Activated naive CD4-positive, alpha-beta T cell treated with Interleukin-2 at 50 U/mL for 16 hours (primary cell): ENCODE measurements at places on chromosomes 1 and 21.

GRCh38 chr1:201270616-201271390 is 12.5 kb upstream of the PKP1 start:
- DNase-seq, result no peak

GRCh38 chr1:58981392-58981791 is 197.5 kb upstream of the JUN start:
- DNase-seq, result no peak

DNA sequence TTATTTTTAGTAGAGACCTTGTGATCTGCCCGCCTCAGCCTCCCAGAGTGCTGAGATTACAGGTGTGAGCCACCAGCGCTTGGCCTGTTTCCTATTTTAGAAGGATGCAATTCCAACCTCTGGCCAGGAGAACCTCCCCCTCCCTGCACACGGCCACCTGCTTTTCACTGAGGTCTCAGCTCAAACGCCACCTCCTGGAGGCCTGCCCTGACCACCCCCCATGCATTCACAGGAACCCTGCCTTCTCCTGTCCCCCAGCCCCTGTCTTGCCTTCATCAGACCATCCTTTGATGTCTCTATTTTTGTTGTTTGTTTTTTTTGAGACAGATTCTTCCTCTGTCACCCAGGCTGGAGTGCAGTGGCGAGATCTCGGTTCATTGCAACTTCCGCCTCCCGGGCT is 2.3 kb downstream of the SRM start:
- no peak for DNase-seq

DNA sequence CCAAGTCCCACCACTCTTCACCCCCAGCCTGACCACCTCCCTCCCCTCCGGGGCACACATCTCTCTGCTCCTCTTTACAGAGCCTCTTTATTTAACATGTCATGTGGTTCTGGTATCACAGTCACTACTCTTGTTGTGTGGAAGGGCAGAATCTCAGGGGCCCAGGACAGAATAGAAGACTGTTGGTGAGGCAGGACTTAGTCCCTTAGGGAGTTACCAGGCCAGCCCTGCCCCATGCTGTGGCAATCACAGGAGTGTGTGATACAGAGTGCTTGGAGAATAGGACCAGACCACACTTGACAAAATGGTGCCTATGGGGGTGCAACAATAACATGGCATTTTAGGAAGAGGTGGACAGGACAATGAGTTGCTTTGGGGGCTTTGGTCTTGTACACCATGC is 43.0 kb upstream of the CRNN start:
- no peak for DNase-seq

DNA sequence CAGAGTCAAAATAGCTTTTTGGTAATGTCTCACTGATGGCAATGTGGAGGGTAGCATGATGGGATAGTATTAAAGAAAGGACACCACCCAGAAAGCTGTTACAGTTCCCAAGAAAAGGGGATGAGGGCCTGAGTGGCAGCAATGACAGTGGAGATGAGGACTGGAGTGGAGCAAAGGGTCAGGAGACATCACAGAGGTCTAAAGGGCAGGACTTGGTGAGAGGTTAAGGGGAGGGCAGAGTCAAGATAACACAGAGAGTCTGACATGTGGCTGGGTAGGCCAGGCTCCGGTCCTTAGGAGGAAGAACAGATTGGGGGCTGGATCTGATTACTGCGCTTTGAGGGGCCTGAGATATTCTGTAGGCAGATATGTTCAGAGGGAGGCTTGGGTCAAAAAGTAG is 19.3 kb downstream of the ELF3 start:
- no peak for DNase-seq

DNA sequence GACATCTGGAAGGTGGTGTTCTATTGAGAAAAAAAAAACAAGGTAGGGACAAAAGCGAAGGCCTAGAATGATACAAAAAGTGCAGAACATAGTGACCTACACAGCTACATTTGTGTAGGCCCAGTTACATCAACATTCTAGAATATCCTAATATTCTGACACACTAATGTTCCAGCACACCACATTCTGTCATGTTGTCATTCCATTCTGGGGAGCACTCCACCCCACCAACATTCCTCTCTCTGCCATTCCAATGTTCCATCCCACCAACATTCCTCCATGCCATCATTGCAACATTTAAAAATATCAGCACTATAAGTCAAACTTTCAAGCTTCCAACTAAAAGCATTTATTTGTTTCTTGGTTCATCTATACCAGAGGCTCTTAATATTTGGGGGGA is 28.5 kb downstream of the COA7 start:
- no peak for DNase-seq

- DNase-seq, result no peak
Measured at GRCh38 chr1:213332491-213332890, 281.4 kb downstream of the RPS6KC1 start.

DNA sequence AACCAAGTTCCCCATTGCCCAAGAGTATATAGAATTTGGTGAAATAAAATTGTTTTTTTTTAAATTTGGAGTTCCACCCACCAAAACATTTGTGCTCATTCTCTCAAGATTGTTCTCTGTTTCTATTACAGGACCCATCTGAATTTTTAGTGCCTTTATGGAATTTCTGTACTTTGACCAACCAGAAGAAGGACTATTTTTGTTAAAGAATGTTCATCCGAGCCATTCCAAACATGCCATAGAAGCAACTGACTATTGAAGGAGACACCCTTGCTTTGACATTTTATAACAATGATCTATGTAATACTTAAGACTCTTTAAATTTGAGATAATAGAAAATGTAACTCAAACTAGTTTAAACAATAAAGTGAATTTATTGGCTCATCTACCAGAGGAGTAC is 655.7 kb upstream of the ADAMTS5 start:
- no peak for DNase-seq

GRCh38 chr1:47179017-47179987 is 10.5 kb downstream of the PDZK1IP1 start:
- DNase-seq, result peak; percentile 78

DNA sequence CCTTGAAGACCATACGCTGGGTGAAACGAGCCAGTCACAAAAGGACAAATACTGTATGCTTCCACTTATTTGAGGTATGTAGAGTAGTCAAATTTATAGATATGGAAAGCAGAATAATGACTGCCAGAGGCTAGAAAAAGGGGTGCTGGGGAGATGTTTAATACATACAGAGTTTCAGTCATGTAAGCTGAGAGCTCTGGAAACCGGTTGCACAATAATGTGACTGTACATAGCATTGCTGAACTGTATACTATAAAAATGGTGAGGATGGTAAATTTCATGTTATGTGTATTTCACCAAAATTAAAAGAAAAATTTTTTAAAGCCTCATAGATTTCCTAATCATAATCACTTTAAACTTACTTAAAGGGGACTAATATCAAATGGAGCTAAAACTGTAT is 110.8 kb downstream of the ZZZ3 start:
- DNase-seq, result no peak

- DNase-seq, result no peak
Measured at GRCh38 chr21:45432575-45433255, 27.8 kb downstream of the COL18A1 start.

GRCh38 chr1:167561753-167562152 is 8.2 kb upstream of the CREG1 start:
- DNase-seq, result no peak

- no peak for DNase-seq
Measured at GRCh38 chr1:247701338-247701737, 15.1 kb downstream of the OR6F1 start.

DNA sequence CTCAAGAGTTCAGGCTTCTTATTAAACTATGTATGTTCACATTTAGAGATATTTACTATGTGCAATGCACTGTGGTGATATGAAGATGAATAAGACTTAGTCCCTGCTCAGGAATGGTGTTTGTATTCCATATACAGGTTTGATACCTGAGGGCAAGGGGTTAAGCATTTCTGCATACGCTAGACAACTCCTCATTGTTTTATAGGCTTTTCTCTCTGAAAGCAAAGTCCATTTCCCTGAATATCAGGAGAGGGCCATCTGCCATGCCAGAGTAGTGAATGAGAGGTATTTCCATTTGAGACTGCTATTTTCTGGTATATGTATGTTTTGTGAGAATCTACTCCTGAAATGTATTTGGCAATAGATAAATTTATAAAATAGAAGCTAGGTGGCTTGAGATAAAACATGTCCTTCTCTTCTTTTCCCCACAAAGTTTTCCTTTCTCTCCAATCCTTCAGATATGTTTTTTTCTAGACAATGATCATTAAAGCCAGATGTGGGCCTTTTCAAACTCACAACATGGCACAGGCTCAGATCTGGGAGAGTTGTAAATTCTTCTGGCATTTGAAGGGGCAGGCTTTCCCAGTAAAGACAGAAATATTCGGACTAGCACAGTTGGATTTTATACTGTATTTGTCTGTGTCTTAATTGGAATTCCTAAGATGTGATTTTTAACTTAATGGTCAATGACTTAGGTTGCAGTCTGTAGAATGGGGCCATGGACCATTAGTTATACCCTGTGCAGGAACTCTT is 73.3 kb upstream of the WDR26 start:
- DNase-seq, result no peak

- DNase-seq, result no peak
Measured at GRCh38 chr21:45364468-45365185, 40.3 kb upstream of the COL18A1 start.

DNA sequence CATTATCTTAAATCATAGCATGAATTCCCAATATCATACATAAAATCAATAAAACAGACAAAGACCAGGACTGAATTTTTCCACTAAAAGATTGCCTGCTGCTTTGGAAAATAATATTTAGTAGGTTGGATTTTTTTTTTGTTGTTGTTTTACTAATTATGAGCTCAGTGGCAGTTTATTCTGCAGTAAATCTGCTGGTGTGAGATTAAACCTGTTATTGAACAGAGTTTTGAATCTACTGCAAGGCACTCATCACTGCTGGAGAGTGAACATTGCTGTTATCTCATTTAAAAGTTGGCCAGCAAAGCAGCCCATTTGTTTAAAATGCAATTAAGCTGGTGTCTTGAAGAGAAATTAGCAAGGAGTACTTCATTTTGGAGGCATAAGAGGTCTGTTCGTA is 986.1 kb downstream of the ADGRL2 start:
- DNase-seq, result no peak

DNA sequence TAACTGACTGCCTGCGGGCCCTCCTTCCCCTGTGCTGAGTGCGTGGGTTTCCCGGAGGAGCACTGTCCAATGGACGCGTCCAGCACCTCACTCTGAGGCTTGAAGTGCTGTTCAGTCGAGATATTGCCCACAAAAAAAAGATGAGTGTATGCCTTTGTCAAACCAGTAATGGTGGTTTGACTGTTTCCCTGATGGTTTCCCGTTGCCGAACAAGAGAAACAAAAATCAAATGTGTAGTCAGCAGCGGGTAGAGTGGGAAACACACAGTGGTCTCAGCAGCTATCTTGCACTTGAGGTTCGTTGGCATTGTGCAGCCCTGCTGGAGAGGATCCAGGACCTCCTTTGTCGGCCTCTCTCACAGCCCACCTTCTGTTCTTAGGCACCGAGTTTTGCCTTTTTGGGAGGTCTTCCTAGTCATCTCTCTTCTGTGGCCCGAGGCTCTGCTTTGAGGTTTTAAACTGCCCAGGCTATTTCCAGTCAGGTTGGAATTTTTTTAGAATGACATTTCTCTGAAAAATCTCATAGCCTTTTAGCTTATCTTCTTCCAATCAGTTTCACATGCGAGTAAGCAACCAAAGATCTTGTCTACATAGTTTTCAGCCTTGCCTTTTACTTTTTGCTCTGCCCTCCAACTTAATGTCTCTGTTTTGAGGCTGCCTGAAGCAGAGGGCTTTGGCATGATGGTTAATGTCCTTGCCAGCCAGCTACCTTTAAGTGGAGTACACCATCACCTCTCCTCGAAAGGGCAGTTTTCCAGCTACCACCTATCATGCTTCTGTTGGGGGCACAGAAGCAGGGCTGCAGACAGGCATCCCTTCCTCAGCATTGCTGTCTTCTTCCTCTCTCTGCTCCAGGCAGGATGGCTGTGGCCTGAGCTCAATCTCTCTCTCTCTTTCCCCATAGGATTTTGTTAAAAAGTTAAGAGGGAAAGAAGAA is 132.3 kb downstream of the URB2 start:
- no peak for DNase-seq
